Endodermal cell (in vitro differentiated cells): ENCODE measurements at places on chromosomes 4 and X.

GRCh38 chr4:3301450-3302172, 8.8 kb downstream of the RGS12 start:
- peak; percentile 34 for DNase-seq

GRCh38 chr4:5933996-5934831, 41.3 kb upstream of the CRMP1 start:
- DNase-seq: peak; percentile 38

- no peak for DNase-seq
These were observed 193.2 kb downstream of the PTTG2 start for GRCh38 chr4:38153387-38153760.

- DNase-seq: no peak
These were observed 47.3 kb downstream of the DHX15 start for GRCh38 chr4:24537025-24537424.

GRCh38 chrX:68997911-68998310, 167.3 kb downstream of the PJA1 start:
- DNase-seq: no peak

DNA sequence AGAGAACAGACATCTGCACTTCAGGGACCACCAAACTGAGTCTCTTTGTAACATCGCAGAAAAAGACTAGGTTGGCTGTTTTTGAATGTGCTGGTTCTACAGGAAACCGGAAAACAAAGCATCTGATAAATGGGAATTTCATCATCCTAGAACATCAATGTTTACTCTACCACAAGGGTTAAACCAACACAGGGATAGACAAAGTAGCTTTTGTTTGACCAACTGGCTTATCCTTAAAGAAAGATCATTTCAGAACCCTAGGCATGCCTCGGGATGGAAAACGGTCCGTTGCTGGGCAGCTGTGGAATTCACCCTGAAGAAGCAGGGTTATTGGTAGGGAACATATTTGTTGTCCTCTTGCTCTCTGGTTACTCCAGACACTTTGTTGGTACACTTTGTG, 2355.5 kb upstream of the AGA start:
- no peak for DNase-seq
